IPS DF 6.9 (cell line): ENCODE measurements at places on chromosomes 16 and 17.

DNA sequence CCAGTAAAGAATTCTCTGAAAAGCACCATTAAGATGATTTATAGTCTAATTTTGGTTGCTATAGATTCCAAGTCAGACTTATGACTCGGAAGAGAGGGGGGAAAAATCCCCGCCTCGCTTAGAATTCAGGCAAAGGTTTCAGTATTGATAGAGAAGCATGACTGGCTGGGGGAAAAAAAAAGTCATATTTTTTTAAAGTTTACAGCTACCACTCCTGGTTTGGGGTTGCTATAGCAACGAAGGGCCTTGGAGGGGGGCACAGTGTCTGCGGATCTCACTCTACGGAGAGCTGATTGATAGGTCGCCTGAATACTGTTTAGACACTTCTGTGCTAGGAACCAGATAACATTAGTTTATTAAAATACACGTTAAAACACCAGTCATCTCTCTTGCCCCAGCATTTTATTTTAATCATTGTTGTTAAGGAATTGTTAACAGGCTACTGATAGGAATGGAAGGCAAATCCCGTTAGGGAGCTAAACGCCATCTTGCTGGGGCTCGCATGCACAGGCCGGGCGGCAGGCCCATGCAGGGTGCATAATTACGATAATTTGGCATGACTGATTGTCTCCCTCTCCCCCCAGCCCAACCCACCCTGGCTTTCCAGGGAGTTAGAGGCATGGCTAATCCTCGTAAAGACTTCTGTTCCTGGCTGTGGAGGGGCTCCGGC, 380.0 kb upstream of the XYLT1 start:
- no peaks in the 10 kb centered on the region for H3K27me3 ChIP-seq
- no peak overlapping the region for H3K27ac ChIP-seq
- no peaks in the 10 kb centered on the region for H3K4me1 ChIP-seq
- DNase-seq, result no peak
- H3K36me3 ChIP-seq, result no peaks in the 10 kb centered on the region
- no peak overlapping the region for H3K4me3 ChIP-seq

DNA sequence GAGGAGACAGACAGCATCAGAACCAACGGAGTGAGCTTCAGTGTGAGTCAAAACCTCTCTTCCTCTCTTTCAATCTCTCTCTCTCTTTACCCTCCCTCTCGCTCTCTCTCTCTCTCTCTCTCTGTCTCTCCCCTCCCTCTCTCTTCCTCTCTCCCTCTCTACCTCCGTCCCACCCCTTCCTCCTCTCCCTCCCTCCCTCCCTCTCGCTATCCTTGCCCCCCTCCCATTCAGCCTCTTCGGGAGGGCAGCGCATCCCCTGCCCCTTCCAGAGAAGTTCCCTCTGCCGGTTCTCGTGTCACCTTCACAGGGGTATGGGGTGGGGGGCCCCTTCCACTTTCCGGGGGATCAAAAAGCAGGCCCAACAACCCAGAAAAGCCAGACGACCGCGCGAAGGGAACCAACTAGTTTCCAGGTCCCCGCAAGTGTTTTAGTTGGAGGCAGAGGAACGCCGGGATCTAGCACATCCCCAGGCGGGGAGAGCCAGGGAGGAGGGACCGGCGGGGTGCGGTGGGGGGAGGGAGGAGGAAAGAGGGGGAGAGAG, 28.9 kb upstream of the RBFOX1 start:
- H3K27ac ChIP-seq, result no peak overlapping the region
- no peaks in the 10 kb centered on the region for H3K36me3 ChIP-seq
- no peaks in the 10 kb centered on the region; the same call in 1 of the 2 replicates for H3K4me1 ChIP-seq
- H3K27me3 ChIP-seq, result no peaks in the 10 kb centered on the region; the same call in 1 of the 2 replicates

DNA sequence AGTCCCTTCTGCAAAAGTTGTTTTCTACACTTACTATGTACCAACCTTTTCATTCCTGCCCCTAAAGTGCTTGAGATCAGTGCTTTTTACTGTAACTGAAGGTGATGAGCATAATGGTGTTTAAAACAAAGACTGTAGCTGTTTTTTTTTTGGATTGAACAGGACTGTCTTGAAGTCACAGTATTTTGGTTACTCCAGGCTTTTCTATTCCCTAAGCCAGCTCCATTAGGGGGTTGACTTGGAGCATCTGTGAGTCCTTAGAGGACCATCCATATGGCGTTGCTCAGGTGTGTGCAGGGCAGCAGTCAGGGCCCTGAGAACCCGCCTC, 29.0 kb upstream of the LGALS9 start:
- no peaks in the 10 kb centered on the region for H3K4me1 ChIP-seq
- no peak overlapping the region for H3K4me3 ChIP-seq
- H3K27ac ChIP-seq, result no peak overlapping the region

- 0 out of 2 replicates have a peak, but pooled peaks cover 1% of the 10 kb centered on the region for H3K4me1 ChIP-seq
- H3K27me3 ChIP-seq, result no peaks in the 10 kb centered on the region
- no peaks in the 10 kb centered on the region for H3K36me3 ChIP-seq
- no peak overlapping the region for H3K27ac ChIP-seq
- no peak for DNase-seq
Observed at GRCh38 chr17:61475726-61476125, 23.5 kb downstream of the TBX4 start.

DNA sequence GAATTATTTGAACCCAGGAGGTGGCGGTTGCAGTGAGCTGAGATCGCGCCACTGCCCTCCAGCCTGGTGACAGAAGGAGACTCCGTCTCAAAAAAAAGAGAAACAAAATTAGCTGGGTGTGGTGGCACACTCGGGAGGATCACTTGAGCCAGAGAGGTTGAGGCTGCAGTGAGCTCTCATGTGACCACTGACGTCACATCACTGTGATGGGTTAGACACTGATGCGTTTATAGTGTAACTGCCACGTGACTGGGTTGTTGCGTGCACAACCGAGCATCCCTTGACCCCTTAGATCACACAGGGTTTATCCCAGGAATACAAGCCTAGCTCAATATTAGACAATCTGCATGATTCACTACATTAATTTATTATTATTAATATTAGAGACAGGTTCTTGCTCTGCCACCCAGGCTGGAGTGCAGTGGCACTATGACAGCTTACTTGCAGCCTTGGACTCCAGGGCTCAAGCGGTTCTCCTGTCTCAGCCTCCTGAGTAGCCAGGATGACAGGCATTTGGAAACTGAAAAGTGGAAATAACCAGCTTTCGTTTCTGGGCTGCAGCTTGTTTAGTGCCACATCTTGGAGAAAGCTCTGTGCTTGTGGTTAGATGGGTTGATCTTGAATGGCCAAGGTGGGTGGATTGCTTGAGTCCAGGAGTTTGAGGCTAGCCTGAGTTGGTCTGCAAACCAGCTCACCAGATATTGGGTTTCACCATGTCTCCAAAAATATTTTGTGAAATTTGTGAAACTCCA, 26.4 kb upstream of the ABR start:
- no peaks in the 10 kb centered on the region for H3K27me3 ChIP-seq
- no peak overlapping the region for H3K4me3 ChIP-seq
- no peaks in the 10 kb centered on the region for H3K36me3 ChIP-seq
- no peak overlapping the region for H3K27ac ChIP-seq
- no peak for DNase-seq
- H3K4me1 ChIP-seq, result no peaks in the 10 kb centered on the region

DNA sequence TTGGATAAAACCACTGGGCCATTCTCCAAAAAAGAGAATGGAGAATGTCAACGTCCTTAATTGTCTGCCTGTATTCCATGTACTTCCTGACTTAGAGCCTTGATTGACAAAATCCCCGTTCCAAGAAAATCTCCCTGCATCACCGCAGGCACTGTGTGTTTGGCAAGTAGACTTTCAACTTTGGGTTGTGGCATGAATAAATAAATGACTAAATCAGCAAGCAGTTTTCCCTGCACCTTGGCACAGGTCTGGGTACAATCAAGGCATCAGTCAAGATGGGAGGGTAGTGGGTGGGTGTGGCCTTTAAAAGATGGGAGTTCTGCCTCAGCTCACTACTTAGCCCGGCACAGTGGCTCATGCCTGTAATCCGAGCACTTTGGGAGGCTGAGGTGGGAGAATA, 248.5 kb upstream of the RPL38 start:
- H3K4me1 ChIP-seq, result no peaks in the 10 kb centered on the region
- no peak for DNase-seq
- no peak overlapping the region for H3K4me3 ChIP-seq
- H3K36me3 ChIP-seq, result no peaks in the 10 kb centered on the region

GRCh38 chr16:79613009-79613408, 12.5 kb upstream of the MAF start:
- no peak for DNase-seq
- H3K27ac ChIP-seq, result no peak overlapping the region
- no peaks in the 10 kb centered on the region for H3K4me1 ChIP-seq

DNA sequence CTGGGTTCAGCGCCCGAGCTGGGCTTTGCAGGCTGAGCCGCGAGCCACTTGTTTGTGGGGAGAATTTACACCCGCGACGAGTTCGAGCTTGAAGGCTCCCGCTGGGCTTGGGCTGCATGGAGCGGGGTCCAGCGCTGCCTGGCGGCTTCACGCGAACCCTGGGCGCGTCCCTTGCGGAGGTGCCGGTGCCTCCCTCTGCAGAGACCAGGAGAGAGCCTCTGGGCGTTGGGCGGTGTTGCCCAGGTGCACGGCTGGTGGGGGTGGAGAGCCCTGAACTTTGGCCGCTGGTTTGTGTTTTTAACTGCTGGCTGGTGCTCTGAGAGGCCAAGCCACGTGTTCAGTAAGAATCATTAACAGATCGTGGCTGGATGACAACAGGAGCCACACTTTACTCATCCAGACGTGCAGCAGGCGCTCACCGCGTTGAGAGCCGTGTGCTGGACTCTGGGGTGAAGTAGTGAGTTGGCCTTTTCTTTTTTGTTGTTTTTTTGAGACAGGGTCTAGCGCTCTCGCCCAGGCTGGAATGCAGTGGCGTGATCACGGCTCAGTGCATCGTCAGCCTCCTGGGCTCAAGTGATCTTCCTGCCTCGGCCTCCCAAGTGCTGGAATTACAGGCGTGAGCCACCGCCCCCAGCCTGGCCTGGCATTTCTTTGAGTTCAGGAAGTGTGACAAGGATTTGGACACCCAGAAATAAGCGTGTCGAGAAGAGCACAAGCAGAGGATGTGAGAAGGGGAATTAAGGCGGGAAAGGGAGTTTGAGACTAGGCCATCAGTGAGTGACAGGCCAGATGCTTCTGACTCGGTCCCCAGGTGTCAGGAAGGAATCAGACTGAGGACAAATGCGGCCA, 827 bp downstream of the CDK10 start:
- no peaks in the 10 kb centered on the region for H3K27me3 ChIP-seq
- H3K4me1 ChIP-seq, result peaks cover 7% of the 10 kb centered on the region
- H3K27ac ChIP-seq, result no peak overlapping the region

GRCh38 chr16:1052721-1053120, 19.8 kb upstream of the SSTR5 start:
- H3K27ac ChIP-seq, result no peak overlapping the region
- H3K4me1 ChIP-seq, result peaks cover 3% of the 10 kb centered on the region; the same call in 1 of the 2 replicates
- H3K27me3 ChIP-seq, result no peaks in the 10 kb centered on the region
- no peak overlapping the region for H3K4me3 ChIP-seq
- no peak for DNase-seq

DNA sequence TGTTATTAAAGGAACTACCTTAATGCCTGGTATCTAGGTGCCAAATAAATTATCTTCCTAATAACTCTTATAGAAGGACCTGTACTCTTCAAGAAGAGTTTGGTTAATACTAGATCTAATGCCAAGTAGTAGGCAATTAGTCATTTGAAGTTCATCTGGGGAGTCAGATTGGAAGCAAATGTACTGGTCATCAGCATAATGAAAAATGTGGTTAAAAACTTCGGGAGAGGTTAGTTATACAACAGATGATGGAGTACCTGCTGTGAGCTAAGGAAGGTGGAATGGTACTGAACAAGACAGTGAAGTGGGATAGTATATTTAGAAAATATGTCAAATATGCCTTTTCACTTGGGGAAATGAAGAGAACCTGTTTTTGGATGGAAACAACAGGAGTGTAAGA, 49.2 kb downstream of the TNRC6A start:
- H3K27ac ChIP-seq, result no peak overlapping the region
- H3K4me3 ChIP-seq, result no peak overlapping the region
- no peak for DNase-seq
- H3K4me1 ChIP-seq, result no peaks in the 10 kb centered on the region
- H3K27me3 ChIP-seq, result no peaks in the 10 kb centered on the region

DNA sequence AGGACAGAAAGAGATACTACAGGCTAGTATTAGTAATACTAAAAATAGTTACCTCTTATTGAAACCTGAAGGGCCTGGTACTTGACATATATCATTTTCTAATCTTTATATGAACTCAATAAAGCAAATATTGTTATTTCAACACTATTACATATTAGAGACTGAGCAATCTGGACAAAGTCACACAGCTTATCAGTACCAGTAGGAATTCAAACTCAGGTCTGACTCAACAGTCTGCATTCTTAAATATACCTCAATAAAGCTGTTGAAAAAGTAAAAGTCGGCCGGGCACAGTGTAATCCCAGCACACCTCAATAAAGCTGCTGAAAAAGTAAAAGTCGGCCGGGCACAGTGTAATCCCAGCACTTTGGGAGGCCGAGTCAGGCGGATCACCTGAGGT, 67.4 kb downstream of the KANSL1 start:
- peaks cover 4% of the 10 kb centered on the region for H3K4me1 ChIP-seq
- H3K27ac ChIP-seq, result no peak overlapping the region
- no peak overlapping the region for H3K4me3 ChIP-seq
